8988T (cell line): ENCODE measurements at places on chromosomes 13 and 19.

GRCh38 chr13:21537105-21537504 lies 66.9 kb downstream of the MICU2 start:
- DNase-seq: no peak

- DNase-seq: no peak
These were observed at the start of gene NMRK2 for GRCh38 chr19:3932931-3933810. TSS of gene NMRK2 (plus strand) at chr19:3933069. CDS start at chr19:3933672, 603 bp downstream.

GRCh38 chr19:6455924-6456323 lies 3.7 kb downstream of the SLC25A23 start:
- no peak for DNase-seq

DNA sequence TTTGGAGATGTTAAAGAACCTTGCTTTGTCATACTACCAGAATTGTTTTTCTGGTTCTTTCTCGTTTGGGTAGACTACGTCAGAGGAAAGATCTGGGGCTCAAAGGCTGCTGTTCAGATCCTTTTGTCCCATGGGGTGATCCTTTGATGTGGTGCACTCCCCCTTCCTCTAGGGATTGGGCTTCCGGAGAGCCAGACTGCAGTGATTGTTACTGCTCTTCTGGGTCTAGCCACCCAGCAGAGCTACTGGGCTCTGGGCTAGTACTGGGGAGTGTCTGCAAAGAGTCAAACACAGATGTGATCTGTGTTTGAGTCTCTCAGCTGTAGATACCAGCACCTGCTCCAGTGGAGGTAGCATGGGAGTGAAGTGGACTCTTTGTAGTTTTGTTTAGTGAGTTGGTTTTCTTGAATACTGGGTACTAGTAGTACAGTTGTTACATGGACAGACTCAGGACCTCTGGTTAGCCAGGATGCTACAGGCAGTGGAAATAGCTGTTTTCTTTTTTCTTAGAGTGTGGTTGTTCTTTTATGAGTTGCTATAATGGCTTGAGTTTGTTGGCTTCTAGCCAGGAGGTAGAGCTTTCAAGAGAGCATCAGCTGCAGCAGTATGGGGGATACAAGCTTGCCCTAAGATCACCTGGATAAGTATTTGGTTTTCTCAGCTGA lies 34.4 kb downstream of the DNAJC15 start:
- no peak for DNase-seq

GRCh38 chr13:95470574-95471366 lies 81.8 kb upstream of the CLDN10 start:
- no peak for DNase-seq

DNA sequence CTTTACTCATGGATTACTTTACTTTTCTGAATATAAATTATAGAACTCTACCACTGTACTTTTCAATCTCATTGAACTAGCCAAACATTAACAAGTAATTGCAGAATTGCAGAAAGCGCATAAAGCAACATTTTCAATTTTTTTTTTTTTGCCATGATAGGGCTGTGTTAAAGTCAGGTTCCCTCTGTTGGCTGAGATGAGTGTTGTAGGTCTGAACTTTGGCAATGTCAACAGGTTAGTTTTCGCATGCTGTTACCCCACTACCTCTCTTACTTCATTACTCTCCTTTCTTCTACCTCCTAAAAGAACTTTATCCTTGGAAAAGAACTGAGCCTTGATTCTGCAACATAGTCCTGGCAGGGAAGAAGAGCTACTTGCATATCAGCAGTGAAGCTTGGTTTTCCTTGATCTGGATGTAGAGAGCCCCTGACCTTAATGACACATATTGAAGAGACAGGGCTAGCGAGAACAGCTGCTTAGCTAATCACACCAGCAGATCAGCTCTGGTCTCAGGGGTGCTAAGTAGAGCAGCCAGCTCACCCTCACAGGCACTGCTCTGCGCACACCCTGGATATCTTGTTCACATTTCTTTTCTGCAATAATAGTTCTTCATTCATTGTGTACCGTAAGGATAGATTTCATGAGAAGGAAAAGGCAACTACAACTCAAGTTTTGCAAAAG lies 119.5 kb downstream of the FLT1 start:
- no peak for DNase-seq

DNA sequence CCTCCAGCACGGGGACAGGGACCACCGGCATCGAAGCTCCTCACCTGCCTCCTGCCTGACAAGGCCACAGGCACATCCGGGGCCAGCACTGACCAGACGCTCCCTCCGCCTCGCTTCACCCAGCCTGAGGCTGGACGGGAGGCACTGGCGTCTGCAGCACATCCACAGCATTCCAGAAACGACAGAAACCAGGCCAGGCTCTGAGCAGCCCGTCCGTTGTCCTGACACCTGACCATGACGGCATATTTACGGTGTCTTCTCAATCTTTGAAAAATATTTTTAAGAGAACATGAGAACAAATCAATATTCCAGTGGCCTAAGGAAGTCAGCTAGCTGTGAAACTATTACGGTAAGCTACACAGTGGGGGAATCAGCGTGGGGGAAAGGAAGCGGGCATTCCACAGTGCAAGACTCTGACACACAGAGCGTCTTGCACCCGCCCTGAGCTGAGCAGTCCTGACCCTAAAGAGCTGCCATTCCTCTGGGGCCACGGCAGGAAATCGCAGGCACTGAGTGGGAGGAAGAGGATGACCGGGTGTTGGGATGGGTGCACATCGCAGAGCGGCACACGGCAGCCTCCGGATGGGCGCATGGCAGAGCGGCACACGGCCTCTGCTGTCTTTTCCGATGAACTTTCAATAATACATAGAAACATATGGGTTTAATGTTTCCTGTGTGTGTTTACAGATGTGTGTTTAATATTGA lies 26.8 kb downstream of the RASA3 start:
- no peak for DNase-seq
